Spleen (tissue), 13 donors: ENCODE measurements at places on chromosomes 5 and 9. TPM values are rescaled to one million over a fixed set of nuclear protein-coding genes. Genes with fewer than 3 reads are reported as not detected.

GRCh38 chr5:180353048-180353979 is at the start of gene GFPT2:
TSS of gene GFPT2 (minus strand) at chr5:180353336. CDS start at chr5:180353217, 119 bp downstream.
- DNase-seq = peak; percentile 89

DNA sequence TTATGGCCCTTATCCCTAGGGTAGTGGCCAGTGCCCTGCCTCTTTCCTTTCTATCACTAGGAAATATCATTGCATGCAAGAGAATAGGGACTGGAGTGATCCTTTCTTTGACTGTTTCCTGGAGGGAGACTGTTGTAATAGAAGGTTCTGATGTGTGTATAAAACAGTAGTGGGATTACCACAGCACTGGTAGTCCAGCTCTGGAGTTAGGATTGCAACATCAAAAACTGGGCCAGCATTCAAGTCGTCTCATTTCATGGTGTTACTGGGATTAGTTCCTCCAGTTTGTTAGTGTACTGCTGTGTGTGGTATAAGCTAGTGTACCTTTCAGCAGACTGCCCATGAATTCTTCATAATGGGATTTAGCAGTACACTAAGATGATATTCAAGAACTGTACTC is 45.8 kb downstream of the KIAA1958 start:
- no peak for DNase-seq

DNA sequence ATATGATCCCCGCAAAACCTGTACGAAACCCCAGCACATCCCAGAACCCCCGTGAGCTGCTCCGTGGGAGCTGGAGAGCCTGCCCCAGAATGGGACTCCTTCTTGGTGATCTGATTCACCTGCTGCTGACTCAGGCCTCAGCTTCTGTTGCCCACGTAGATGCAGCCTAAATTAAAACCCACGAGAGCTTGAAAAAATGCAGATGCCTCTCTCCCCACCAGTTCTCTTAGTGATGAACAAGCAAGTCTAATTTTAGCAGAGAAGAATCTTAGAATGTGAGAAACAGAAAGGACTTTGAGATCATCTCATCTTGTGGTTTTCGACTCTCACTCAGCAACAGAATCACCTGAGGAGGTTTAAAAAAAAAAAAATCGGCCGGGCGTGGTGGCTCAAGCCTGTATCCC is 57.6 kb downstream of the TMOD1 start:
- DNase-seq = peak; percentile 22

DNA sequence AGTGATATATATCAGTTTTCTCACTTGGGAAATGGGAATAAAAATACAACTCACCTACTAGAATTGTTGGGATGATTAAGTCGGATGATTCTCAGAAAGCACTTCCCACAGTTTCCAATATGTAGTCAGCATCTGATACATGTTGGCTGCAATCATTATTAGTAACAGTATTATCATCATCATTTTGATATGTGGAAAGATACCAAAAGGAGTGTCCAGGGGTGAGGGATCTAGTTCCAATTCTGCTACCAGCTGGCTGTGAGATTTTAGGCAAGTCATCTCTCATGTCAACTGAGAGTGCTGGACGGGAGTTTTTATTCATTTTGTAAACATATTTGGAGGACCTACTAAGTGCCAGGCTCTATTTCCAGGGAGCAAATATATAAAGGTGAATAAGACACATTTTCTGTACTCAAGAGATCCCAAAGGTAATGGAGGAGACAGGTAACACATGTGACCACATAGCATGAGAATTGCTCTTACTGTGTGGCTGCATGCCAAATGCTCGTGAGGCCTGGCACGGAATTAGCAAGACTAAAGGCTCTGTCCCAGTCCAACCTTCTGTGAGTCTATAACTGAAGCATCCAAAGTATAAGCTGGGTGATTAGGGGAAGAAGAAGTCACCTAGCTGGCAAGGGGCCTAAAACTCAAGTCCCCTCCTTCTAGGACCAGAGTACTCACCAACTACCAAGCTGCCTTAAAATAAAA is 83.0 kb downstream of the GRIA1 start:
- no peak for DNase-seq

GRCh38 chr5:101782352-101783103 is 513.6 kb downstream of the SLCO4C1 start:
- DNase-seq = no peak

DNA sequence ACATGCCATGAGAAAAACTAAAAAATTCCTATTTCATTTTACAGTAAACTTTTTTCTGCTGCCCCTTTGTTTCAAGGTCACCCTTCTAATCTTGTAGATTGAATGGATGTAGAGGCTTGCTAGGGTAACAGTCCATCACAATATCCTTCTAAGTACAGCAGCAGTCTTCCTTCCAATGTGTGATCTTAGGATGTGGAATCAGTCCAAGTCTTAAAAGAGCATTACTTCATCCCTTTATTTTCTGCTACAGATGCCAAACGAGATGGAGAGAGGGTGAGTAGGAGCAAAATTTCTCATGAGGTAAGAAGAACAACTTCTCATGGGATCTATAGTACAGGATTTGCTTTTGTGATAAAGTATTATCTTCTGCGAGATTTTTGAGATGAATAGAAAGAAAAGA is 704 bp upstream of the IL33 start:
- DNase-seq = no peak

GRCh38 chr9:31334837-31335528 is 1049.5 kb upstream of the ACO1 start:
- DNase-seq = no peak

- no peak for DNase-seq
Observed at GRCh38 chr9:15374825-15375224, 47.9 kb upstream of the SNAPC3 start.

GRCh38 chr5:138639326-138639725 is 64.1 kb upstream of the HSPA9 start:
- no peak for DNase-seq

DNA sequence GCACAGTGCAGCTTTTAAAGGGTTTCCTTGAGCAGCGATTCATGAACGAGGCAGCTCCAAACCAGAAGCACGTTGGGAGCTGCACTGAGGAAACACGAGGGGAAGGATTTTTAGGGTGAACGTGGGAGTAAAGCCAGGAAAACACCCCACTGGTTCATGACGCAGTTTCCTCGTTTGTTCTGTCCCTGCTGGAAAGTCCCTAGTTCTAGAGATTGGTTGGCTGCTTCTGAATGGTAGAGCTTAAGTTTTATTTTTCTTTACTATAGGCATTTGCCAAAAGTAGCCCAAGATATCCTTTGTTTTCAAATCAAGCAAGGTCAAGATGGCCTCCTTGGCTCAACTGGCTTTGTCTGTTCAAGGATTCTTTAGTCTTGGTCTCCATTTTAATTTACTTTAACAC is 116.5 kb upstream of the CACNA1B start:
- DNase-seq = no peak

DNA sequence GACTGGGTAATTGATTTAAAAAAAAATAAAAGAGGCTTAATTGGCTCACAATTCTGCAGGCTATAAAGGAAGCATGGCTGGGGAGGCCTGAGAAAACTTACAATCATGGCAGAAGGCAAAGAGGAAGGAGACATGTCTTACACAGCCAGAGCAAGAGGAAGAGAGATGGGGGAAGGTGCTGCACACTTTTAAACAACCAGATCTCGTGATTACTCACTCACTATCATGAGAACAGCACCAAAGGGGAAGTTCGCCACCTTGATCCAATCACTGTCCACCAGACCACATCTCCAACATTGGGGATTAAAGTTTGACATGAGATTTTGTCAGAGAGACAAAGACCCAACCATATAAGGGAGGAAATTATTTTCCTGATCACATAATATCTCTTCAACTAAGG is 138.8 kb upstream of the NR4A3 start:
- DNase-seq = no peak

- DNase-seq = no peak
Observed at GRCh38 chr5:159339460-159339859, 9.2 kb upstream of the IL12B start.

DNA sequence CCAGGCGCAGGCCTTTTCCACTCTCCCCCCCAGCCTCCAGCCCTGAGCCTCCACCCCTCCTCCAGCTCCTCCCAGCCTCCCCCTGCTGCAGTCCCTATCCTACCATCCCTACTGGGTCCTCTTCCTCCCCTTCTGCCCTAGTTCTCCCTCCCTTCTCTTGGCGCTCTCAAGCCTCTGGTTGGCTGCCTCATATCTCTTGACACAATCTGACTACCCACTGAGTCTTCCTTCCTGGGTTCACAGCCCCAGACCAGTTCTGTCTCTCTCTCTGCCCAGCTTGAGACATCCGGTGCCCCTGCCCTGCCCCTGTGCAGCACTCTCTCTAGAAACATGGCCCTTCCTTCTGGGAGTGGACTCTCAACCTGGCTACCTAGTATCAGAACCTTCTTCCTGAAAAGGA is 76.2 kb downstream of the TSPAN17 start:
- no peak for DNase-seq

- DNase-seq = no peak
Observed at GRCh38 chr9:136357202-136357725, 6.3 kb downstream of the DNLZ start.

DNA sequence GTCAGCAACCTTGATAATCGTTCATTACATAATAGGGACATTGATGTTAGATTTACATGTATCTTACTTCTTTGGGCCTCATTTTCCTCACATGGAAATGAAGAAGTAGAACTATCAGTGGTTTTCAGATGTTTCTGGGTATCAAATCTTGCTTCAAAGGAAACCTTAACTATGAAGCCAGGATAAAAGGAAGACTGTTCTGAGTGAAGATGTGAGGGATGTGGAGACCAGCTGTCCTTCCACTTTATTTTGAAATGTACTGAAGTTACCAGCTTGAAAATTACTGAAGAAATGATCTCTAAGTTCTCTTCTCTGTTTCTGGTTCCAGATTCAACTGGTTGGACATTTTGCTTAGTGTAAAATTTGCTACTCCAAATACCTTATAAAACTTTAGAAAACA is 186.0 kb downstream of the ADAMTSL1 start:
- DNase-seq = no peak

- no peak for DNase-seq
Observed at GRCh38 chr5:151093476-151093889, 12.6 kb upstream of the TNIP1 start.

GRCh38 chr5:55894135-55894534 is 43.0 kb downstream of the IL31RA start:
- no peak for DNase-seq

DNA sequence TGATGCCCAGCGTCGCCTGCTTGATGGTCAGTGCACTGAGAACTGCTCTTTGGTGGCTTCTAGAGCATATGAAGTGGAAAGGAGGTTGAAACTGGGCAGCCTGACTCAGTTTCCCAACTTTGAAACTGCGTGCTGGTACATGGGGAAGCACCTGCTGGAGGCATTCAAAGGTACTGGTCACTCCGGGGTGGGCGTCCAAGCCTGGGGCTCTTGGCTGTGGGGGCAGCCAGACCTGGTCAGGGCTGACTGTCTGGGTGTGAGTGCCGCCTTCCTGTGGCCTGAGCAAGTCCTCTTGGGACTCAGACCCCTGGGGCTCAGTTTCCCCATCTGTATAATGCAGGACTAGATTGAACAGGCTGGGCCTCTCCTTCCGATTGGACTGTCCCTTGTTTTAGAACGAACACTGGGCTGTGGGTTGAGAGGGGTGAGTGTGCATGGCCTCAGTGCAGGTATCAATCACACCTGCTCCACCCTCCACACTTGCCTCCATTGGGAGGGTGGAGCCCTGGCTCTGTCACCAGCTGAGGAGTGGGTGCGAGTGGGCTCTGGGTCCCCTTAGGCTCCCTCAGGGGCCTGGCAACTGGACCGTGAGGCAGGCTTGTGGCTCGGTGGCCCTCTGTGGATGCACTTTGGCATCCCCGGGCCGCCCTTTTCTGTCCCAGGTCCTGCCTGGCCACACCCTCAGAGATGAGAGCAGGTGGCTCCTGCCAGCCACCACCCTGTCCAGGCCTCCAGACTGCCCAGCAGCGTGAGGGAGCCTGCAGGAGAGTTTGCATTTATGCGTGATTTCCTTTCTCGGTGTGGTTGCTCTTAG is 80.2 kb downstream of the PHF2 start:
- peak; percentile 68 for DNase-seq

- DNase-seq = no peak
Observed at GRCh38 chr5:157539503-157540022, 36.0 kb downstream of the ADAM19 start.

DNA sequence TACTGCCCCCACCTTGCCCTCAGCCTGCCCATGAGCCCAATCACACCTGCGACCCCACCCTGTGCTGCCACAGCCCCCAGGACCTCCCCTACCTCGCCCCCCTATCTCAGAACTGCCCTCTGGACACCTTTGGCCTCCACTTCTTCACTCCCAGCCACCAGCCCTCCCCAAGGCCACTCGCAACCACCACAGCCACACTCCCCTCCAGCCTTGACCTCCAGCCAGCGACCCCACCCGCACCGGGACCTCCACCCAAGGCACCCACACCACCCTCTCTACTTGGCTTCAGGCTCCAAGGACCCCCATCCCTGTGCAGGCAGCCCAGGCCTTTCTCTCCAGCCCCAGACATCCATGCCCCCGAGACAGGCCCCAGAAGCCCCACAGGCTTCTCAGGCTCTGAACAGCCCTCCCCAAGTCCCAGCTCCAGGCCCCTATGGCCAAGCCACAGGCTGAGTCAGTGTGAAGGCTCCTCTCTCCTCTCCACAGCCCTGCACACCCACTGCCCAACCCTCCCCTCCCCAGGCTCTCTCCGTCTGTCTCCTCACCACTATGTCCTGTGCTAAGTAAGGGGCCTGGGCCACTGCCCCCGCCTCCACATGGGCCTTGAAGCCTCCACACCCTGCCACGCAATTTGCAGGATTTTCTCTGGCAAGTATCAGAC is 2.0 kb downstream of the AK1 start:
- DNase-seq = peak; percentile 62

DNA sequence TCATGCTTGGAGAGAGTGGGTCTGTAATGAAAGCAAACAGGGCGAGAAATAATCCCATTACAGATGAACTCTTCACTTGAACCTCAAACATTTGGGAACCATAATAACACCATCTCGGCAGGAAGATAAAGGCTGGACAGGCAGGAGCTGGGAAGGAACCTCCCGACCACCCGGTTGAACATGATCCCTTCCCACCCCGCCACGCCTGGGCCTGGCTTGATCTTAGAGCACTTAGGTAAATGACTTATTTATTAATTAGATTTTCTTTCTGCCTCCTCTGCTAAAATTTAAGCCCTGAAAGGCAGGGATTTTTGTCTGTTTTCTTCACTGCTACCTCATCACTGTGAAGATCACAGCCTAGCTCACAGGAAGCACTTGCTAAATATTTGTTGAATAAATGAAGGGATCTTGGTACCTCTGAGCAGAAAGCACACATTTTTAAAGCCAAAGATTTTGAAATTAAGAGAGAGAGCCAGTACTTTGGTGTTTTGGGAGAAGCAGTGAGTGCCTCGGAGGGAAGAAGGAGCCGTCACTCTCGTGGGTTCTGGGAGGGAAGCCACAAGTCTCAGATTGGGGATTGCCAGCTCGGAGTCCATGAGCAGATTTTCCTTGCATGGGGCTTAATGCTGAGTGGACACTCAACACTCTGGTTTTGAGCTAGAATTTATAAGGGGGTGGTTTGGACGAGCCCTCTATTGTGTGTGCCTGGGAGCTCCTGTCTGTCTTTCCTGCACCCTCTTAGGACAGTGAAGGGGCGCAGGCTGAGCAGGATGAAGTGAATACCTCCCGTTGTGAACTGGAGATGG is 133.3 kb downstream of the MACROH2A1 start:
- no peak for DNase-seq

- no peak for DNase-seq
Observed at GRCh38 chr9:128921881-128922763, 1.3 kb downstream of the PHYHD1 start.

The FOXB2 gene
- not detected for total RNA-seq

The ADAMTS12 gene
- total RNA-seq = 1.4 TPM

The HTR4 gene
- total RNA-seq = 0.70 TPM

The CTXN3 gene
- not detected for total RNA-seq

The HAPLN1 gene
- not detected for total RNA-seq

The SHISAL2B gene
- not detected for total RNA-seq

The ACOT12 gene
- not detected for total RNA-seq

The CCT5 gene
- 114 TPM for total RNA-seq

The PCA3 gene
- 0.27 TPM for total RNA-seq

The OBP2B gene
- not detected for total RNA-seq

The HK3 gene
- 369 TPM for total RNA-seq

The SNX30 gene
- total RNA-seq = 12.1 TPM
